ENCODE measurements at places on chromosomes 1 and 21.

- no peak for DNase-seq
Measured at GRCh38 chr1:61213245-61214011, 131.1 kb downstream of the NFIA start.

DNA sequence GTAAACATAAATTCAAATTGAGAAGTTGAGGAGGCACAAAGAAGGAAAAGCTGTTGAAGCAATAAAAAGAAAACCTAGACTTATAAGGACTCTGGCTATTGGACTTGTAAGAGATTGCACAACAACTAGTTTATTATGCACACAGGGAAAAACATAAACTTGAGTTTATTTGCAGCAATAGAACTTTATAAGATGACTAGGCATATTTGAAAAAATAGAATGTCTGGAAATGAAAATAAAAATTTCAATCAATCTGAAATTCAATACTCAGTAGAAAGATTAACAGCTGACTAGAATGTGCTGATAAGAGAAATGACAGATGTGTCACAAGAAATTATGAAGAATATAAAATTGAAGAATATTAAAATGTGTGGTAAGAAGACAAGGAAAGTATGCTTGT is 505.4 kb upstream of the ZP4 start:
- DNase-seq, result no peak

- DNase-seq, result no peak
Measured at GRCh38 chr1:179298952-179299351, 5.4 kb downstream of the SOAT1 start.

GRCh38 chr21:34894401-34894800 is 154.7 kb downstream of the RUNX1 start:
- no peak for DNase-seq

DNA sequence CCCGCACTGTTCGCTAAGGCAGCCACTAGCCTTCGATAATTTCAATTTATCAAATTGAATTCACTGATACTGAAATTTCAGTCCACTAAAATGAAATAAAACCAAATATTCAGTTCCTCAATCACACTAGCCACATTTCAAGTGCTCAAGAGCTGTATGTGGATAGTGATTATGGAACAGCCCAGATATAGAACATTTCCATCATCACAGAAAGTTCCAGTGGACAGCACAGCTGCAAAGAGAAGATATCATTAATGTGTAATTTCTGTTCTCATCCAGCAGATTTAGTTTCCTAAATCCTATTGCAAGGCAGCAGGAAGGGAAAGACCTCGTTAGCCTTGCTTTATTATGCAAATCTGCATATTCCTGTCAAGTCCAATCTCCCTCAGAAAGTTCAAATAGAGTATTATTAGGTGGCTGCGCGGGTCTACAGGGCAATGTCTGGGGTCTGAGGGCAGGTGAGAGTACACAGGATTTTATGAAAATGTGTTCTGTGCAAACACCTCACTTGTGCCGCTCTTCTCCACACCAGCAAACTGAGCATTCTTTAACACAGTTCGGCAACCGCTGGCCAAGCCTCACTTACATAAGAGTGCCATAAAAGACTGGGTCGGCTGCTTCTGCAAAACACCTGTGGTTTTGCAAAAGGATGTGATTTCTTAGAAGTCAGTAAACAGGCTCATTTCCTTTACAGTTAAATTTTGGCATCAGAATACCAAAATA is 22.4 kb downstream of the CAPZB start:
- no peak for DNase-seq

DNA sequence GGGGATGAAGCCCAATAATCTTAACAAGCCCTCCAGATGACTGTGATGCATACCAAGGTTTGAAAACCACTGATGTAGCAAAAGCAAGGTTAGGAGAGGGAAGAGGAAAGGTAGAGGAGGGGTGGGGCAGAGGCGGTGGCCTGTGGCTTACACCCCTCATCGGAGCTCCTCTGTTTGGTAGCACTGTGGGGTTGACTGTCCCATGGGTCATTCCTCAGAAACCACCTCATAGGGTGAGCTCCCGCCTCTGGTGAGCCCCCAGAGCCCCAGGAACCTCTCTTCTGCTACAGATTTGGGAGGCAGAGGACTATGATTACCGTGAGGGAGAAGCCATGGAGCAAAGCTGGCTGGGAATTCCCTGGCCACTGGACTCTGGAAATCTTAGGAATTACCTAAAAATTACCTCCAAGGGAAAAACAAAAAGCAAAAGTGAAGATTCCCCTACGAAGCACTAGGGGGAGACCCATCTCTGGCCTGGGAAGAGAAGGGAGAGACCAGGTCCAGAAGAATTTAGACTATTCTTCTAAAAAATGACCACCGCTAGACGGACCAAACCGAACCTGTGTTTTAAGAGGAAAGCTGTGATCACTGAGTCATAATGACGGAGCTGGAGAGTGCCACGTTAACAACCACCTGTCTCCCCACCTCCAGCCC is 1.5 kb upstream of the RASSF5 start:
- DNase-seq, result no peak

- no peak for DNase-seq
Measured at GRCh38 chr1:26785611-26786436, 1.9 kb upstream of the PIGV start.

DNA sequence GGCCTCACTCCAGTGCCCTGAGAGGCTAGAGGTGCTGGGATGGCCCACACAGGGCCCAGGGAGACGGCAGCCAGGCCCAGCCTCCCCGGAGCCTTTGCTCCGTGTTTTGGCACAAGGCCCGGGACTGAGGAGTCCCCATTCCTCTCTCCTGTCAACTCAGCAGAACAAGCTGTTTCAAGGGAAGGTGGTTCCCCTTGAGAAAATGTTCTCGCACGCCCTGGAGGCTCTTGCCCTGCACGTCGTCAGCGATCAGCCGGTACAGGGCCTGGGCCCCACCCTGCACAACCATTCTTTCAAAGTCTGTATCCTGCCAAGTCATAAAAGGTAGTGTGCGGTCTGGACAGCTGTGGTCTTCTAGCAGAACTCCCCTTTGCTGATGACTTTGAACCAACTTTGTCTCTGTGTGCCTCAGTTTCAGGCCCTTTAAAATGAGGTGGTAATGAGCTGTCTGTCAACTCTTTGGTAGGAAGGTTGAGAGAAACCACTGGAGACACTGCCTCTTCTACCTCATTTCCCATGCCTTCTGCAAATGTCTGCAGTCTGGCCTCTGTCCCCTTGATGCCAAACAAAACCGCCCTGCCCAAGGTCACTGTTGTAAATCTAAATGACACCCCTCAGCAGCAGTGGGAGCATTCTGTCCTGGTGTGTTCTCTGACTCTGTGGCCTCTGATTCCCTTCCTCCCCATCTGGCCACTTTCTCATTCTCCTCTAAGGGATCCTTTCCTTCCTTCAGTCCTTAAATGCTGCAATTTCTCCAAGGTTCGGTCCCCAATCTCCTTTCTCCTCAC is 138.6 kb upstream of the JUN start:
- DNase-seq, result no peak

DNA sequence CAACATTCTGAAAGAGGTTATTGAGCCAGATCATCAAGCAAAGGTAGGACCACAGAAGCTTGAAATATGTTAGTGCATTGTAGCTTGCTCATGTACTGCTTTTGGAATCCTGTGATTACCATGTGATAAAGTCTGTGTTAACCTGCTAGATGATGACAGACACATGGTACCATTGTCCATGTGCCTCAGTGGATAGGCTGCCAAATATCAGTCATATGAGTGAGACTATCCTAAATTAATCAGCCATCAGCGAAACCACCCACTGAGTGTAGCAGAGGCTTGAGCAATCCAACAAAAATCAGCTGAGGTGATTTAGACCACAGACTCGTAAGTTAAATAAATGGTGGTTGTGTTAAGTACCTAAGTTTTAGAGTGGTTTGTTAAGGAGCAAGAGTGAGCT is 32.7 kb upstream of the CRB1 start:
- no peak for DNase-seq

GRCh38 chr1:9249534-9250410 is 15.2 kb downstream of the H6PD start:
- peak; percentile 87 for DNase-seq

DNA sequence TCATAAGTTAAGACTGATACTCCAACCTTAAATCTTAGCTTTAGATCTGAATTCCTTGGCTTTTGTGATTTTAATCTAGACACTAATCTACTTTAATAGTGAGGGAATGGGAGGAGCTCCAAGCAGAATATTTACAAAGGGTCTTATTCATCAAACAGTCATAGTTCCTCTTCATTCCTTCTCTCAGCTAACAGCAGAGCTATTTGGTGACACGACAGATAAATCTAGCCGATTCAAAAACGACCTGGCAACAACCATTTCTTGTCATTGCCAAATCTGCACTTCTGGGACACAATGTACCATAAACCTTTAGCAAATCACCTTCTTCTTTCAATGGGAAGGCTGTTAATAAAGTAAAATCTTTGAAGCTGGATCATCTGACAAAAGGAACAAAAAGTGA is 52.8 kb upstream of the FOXD3 start:
- no peak for DNase-seq

- DNase-seq, result no peak
Measured at GRCh38 chr1:46204406-46204742, 1.2 kb downstream of the LURAP1 start.

DNA sequence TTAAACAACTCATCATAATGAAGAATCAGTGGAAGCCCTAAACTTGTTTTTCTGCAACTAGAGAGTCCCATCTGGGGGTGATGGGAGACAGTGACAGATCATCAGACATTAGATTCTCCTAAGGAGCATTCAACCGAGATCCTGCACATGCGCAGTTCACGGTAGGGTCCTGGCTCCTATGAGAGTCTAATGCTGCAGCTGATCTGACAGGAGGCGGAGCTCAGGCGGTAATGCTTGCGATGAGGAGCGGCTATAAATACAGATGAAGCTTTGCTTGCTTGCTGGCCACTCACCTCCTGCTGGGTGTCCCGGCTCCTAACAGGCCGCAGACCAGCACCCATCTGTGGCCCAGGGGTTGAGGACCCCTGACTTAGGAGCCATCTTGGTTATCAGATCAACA is 247.2 kb downstream of the FMN2 start:
- DNase-seq, result peak; percentile 18

- DNase-seq, result no peak
Measured at GRCh38 chr1:222893255-222893654, 78.4 kb downstream of the DISP1 start.

DNA sequence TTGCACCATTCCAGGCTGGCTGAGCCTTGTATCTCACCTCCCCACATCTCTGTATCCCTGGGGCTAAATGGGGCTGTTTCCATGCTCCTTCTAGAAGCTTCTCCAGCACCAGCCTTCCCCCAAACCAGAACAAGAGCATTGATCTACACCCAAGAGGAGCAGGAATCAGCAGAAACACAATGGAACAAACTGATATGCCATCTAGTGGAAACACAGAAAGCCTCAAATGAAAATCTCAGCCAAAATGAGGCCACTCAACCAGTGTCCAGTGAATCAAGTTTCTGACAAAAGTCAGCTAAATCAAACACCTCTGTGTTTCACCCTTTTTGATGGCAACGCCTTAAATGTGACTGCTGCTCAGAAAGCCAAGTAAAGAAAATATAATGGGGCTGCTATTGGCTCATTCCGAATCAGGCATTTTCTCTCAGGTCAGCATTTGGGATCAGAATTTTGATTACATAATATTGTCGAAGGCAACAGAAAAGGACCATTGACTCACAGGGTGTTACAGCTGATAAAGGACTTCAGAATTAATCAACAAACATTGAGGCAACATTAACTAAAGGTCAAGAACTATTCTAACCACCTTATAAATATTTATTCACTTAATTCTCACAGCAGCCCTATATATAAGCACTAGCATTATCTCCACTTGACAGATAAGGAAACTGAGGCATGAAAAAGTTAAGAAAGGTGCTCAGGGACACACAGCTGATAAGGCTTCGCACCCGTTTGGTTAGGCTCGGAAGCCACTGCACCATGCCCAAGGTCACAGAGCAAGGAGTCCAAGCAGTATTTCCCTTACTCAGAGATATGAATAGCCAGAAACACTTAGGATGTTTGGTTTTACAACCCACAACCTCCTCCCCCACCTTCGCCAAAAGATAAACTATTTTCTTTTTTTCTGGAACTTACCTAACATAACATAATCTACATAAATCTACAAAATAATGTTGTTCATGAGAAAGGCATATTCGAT is 85.8 kb upstream of the KCNJ15 start:
- DNase-seq, result no peak

DNA sequence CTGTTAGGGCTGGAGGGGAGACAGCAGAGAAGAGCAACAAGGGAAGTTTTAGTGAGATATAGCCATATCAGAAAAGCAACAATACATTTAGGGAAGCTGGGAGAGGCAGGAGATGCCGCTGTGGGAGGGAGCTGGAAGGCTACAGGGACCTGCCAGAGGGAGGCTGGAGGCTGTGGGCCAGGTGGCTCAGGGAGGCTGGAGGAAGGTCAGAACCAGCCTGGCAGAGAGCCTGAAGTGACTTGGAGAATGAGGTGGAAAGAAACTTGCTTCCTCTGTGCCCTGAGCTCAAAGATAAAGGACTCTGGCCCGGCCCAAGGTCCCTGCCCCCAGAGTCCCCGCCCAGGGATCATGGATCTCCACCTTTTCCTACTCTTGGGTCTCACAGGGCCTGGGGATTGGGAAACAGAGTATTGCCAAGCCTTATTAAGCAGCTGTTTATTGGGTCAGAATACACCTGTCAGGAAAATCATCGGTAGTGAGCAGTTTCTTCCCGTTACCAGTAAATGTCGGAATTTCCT is 85.9 kb downstream of the KIF26B start:
- DNase-seq, result no peak

- DNase-seq, result no peak
Measured at GRCh38 chr1:223137455-223138085, 5.5 kb downstream of the TLR5 start.

DNA sequence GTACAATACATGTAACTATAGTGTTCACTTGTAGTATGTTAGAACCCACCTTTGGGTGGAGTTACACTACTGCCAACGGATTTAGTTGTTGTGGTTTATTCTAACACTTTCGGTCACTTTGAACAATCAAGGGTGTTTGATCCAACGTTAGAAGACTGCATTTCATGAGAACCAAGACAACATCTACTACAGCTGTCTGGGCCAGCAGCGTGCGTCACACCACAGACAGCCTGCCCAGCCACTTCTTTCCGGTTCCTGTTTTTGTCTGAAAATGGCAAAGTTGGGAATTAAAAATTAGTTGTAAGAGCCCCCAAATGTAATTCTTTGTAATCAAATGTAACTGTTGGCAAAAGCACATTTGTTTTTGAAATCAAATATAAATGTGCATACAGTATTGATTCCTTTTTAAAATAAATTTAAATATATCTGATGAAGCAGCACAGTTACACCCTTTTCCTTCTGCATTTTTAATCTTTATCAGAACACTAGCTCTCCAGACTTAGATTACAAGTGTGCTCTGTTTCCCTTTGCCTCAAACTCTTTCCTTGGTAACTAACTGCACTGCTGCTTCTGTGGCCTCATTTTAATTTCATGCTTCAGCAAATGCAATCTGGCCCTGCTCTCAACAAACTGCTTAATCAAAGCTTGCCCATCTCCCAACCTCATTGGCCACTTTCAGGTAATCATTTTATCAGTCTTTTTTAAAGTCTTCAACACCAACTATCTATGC is 86.6 kb upstream of the DPH5 start:
- no peak for DNase-seq

GRCh38 chr1:66552287-66552686 is 18.3 kb downstream of the SGIP1 start:
- no peak for DNase-seq

All from NCI-H82 (cell line).